NCI-H1436 treated with DMSO at 0.1 percent for 48 hours (cell line): ENCODE measurements at places on chromosomes 16 and 17.

GRCh38 chr17:45048795-45049563 lies 2.5 kb downstream of the DCAKD start:
- no peak for DNase-seq

- no peak for DNase-seq
These were observed 81.9 kb downstream of the CA4 start for GRCh38 chr17:60231691-60232090.

DNA sequence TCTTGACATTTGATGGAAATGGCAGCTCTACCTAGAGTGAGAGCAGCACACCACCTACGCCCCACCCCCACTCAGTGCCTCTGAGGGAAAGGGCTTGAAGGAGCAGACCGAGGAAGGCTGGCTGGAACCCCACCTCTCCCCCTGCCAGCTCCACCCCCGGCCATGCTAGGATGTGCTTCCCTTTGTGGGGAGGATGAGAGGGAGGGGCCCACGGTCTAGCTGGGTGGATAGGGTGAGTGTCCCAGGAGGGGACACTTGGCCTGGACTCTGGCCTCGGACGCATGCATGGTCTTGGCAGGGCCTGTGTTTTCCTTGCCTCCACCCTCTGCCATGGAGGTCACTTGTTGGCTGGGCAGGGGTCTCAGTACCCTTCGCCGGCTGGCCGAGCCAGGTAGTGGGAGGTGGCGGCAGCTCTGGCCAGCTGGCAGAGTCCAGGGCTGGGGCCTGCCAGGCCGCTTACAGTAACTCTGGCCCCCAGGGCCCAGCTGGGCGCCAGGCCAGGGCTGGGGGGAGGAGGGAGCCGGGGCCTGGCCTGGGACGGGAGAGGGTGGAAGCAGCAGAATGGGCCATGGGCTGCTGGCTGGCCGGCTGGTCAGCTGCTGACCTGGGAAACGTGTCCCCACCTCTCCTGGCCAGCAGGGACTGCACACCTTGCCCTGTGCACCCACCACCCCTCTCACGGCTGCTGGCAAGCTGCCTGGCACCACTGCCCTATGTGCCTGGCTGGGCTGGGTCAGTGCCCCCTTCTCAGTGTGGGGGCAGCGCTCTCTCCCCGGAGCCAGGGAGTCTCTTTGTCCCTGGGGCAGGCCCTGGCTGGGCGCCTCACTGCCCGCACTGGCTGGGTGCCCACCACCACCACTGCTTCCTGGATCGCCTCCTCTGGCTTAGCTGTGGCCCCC lies 23.0 kb downstream of the RARA start:
- DNase-seq = no peak

GRCh38 chr16:50167556-50167955 lies 14.4 kb downstream of the TENT4B start:
- no peak for DNase-seq

- no peak for DNase-seq
These were observed 103.4 kb upstream of the TOX3 start for GRCh38 chr16:52650318-52650717.

GRCh38 chr16:68251832-68252231 lies 6.7 kb downstream of the PLA2G15 start:
- DNase-seq = no peak

DNA sequence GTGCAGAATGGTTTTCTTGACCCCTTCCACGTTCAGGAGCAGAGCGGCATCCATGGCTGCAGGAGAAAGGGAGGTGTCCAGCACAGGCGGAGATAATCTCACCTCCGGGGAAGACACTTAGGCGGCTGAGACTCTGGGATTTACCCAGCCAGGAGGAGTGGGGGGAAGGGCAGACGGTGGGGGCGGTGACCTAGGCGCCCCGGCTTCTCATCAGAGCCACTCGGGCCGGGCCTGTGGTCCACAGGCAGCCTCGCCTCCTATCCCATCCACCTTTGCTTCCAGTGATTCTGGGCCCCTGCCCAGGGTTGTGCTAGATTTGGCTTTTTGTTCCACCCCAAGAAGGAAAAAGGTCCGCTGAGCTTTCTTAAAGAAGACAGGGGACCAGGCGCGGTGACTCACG lies at the start of gene AIPL1:
Gene AIPL1, minus strand, starts transcription at position 71 of the 400 bp plus-strand sequence. Its CDS starts 17 bp downstream, at position 54.
- DNase-seq = no peak

DNA sequence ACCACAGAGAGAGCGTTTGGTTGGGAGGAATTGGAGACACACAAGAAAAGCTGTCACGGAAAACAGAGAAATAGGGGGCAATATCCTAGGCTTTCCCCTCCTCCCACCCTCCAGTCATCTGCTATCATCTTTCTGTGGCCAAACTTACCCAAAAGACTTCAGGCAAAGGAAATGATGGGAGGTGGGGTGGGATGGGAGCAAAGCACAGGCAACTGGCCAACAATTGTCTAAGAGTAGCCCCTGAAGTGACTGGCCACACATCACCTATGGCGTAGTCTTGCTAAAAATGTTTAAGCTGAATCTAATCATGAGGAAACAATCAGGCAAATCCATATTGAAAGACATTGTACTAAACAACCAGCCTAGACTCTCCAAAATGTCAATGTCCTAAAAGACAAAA lies 46.9 kb upstream of the ALOX12 start:
- DNase-seq = no peak

DNA sequence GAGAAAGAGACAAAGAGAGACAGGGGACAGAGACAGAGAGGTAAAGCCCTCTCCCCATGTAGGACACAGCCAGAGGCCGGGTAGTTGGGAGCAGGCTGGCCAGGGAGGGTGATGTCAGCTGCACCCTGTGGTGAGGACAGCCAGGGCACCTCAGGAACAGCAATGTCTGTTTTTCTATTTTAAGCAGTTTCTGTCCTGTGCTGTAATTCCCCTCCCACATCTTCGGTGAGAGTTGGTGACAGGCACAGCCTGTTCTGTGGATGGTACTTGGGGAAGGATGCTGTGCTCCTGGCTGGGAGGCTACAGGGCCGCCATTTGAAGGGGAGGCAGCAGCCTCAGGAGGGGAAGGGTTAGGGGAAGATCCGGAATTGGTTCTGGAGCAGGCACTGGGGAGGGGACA lies 163.5 kb downstream of the SDK2 start:
- no peak for DNase-seq

GRCh38 chr16:21989751-21990150 lies 11.2 kb downstream of the PDZD9 start:
- no peak for DNase-seq

- DNase-seq = no peak
These were observed 4.7 kb downstream of the SALL1 start for GRCh38 chr16:51146256-51146924.

DNA sequence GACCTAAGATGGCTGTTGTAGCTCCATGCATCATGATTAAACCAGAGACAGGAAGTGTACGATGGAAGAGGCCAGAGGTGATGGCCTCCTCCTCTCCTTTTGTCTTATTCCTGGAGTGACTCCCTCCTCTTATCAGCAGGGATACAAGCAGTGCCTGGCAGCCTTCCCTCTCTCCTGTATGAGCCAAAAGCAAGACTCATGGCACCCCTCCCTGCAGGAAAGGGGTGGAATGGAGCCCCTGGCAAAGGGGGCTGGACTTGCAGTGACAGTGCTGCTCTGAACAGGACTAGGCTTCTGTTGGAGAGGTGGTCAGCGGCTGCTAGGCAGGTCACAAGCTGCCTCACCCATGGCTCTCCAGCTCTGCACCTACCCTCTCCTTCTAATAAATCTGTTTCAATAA lies 8.4 kb downstream of the TXNL4B start:
- no peak for DNase-seq

DNA sequence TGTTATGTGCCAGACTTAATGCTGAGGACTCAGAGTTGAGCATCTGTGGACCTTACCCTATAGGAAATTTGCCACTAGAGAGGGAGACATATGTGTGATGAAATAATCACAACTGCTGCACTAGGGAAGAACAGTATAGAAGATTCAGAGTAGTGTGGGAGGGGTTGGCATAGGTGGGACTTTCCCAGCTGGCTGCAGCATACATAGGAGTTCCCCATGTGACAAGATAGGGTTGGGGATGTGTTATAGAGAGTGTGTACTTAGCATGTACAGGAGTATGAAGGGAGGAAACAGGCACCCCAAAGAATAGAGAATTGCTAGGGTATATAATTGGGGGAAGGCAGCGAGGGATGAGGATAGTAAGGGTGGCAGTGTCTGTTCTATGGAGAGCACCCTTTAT lies 2.9 kb downstream of the NUP93 start:
- no peak for DNase-seq

- DNase-seq = no peak
These were observed 69.9 kb upstream of the MSI2 start for GRCh38 chr17:57186226-57187019.

- DNase-seq = no peak
These were observed 25.9 kb downstream of the PIPOX start for GRCh38 chr17:29068818-29069217.

DNA sequence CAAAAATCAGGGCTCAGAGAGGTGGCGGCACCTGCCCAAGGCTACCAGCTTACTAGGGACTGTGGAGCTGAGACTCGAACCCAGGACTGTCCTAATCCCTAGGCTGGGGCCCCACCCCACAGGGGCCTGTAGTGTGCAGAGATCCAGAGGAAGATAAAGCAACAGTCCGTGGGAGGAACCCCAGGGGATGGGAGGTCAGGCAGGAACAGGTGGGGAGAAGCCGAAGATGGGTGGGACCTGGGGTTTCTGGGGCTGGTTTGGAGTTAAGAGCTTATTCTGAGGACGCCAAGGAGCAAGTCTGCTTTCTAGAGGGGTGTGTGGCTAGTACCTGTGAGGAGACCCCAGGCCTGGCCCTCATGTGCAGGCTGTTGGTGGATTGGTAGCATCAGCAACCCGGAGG lies 14.9 kb downstream of the C16orf74 start:
- DNase-seq = no peak

DNA sequence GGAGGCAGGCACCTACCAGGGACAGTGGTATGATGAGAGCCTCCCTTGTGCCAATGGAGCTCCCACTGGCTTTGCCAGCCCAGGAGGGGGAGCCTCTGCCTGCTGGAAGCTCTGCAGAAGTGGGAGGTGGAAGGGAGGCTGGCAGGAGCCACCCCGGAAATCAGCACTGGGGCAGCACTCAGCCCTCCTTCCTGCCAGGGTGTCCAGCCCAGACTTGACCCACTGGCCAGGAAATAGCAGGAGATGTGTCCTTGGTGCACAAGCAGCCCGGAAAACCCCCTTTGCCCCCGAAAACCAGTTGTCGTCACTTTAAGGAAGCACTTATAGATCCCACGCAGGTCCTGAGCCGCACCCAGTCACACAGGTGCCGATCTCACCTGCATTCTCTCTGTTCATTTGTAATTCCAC lies 49.3 kb upstream of the CACNG4 start:
- no peak for DNase-seq
